Erythroblast (primary cell): ENCODE measurements at places on chromosomes 7 and 10.

DNA sequence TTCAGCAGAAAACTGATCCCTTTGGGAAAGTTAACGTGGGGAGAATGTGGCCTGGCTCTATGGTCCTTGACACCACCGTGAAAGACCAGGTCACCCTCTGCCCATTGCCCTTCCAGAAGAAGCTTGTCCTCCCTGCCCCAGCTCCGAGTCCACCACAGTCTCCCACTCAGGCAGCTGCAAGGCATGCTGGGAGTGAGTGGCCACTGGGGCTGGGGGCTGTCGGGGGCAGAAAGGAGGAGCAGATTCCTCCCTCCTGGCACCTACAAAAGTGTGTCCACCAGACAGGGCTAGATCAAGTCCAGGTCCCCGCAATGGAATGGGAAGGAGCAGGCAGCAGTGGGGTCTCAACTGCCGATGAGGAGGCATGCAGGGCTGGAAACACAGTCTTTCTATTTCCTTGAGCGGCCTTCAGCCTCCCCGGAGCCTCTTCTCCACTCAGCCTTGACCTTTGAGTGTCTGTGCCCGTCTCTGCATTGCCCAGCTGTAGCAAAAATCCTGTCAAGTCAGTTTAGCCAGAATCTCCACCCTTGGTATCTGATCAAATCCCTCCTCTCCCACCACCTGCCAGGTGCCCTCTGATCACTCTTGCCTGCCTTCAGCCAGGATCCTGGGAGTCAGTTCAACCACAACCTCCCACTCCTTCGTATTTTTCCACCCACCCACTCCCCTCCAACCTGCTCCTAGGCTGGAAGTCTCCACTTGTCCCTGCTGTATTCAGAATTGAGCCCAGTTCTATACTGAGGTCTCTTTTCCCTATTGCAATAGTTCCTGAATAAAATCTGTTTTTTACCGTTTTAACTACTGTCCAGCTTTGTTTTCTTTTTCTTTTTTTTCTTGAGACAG lies 6.9 kb upstream of the ZNF316 start:
- DNase-seq, result no peak

GRCh38 chr7:3955751-3956696 lies 655.0 kb downstream of the SDK1 start:
- no peak for DNase-seq

DNA sequence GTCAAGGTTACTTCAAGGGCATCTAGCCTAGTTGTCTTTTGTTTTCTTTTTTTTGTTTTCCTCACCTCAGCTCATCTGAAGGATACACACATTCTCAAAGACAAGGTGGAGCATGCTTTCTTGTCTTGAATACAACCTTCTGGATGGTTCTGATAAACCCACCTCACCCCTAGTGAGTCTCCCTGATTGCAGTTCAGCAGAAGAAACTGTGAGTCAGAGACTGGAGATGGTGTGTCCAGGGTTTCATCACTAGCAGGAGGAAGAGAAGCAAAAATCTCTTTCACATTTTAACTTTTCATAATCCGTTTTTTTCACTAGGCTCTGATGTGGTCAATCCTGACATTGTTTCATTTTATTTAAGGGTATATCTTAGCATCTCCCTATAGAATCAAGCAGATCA lies 143.0 kb upstream of the NRBF2 start:
- DNase-seq, result no peak

DNA sequence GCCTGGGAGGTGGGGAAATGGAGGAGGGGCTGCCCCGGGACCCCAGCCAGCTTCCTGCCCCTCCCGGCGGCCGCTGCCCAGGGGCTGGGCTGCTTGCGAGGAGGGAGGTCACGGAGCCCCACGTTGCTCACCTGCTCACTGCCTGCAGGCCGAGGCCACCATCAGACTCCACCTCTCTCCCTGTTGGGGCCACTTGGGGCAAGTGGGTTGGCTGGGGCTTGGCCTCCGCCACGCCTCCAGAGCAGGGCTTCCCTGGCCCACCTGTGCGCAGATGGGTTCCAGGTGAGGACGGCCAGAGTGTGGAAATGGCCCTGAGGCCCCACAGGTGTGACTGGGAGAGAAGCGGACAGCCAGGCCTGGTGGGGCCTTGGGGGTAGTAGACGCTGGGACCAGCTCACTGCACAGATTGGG lies 82.8 kb upstream of the DIP2C start:
- DNase-seq, result no peak

GRCh38 chr7:16365177-16365576 lies 56.2 kb downstream of the CRPPA start:
- no peak for DNase-seq

DNA sequence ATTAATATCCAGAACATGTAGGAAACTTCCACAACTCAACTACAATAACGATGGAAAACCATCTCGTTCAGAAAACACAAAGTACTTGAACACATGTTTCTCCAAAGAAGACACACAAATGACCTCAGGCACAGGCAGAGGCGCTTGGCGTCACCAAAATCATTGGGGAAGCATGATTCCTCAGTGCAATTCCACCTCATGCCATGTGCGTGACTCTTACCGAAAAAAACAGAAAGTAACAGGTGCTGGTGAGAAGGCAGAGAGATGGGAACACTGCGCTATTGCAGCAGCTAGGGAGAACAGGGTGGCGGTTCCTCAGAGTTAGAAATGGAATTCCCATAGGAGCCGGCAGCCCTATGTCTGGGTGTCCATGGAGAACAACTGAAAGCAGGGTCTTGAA lies 390.0 kb downstream of the DNAJB6 start:
- no peak for DNase-seq

DNA sequence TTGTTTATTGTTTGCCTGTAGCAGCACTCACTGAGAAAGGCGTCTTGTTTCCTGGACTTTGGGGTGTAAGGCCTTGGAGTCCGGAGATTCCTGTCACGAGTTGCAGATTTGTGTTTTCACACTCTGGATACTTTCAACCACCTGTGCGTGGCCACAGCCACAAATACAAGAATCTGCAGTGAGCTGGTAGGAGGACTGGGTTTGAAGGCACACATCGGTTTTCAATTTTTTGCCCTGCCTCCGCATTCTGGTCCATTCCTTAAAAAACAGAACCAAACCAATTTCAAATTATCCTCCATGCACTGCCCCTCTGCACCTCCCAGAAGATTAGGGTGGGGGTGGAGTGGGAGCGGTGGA lies 619 bp downstream of the EXOC4 start:
- DNase-seq, result peak; percentile 25

DNA sequence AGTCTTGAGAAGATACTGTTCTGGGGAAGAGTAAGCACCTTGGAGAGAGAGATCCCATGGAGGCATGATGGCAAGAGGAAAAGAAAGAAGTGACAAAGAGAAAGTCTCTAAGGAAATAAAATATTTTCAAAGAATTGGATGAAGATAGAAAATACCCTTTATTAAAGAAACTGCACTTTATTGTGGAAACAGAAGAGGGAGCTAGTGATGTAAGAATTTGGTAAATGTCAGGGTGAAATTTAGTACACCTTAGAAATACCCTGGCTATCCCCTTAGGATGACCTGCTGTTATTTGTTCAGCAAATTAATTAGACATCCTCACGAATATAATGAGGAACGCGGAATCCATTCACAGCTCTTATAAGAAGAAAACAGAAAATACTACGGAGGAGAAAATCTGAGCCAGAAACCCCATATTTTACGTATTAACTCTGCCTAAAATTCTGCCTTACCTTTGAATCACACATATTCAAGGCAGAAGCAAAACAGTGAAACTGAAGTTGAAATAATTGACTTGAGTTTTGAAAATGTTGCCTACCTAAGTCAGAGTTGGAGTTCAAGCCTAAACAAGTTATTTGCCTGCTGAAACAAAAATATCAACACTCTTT lies 90.7 kb downstream of the TFPI2 start:
- DNase-seq, result peak; percentile 9

- DNase-seq, result no peak
Observed at GRCh38 chr7:22885797-22886261, 63.2 kb upstream of the TOMM7 start.

GRCh38 chr7:52705768-52706167 lies 329.7 kb upstream of the POM121L12 start:
- DNase-seq, result no peak

GRCh38 chr10:133316266-133316665 lies 7.6 kb downstream of the ZNF511 start:
- DNase-seq, result peak; percentile 35

DNA sequence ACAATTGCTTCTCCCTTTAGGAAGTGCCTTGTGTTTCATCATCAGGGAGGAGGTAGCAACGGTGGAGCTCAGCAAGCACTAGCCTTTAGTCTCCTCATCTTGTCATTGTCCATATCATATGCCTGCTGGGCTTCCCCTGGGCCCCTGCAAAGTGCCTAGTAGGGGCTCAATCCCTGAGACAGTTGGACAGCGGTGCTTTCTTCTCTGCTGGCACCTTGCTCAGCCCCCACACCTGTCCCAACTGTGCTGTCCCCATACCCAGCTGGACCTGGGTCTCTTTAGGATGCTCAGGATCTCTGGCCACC lies 5.5 kb downstream of the SMARCD3 start:
- no peak for DNase-seq

- DNase-seq, result peak; percentile 15
Observed at GRCh38 chr7:143490717-143491306, 13.1 kb downstream of the TAS2R41 start.

DNA sequence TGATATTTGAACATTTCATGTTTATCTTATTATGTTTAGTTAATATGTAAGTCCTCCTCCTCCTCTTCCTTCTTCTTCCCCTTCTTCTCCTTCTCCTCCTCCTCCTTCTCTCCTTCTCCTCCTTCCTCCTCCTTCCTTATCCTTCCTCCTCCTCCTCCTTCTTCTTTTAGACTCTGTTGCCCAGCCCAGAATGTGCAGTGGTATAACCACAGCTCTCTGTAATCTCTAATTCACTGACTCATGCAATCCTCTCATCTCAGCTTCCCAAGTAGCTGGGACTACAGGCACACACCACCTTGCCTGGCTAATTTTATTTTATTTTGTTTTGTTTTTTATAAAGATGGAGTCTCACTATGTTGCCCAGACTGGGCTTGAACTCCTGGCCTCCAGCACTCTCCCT lies 83.4 kb upstream of the ODAD2 start:
- DNase-seq, result no peak

- no peak for DNase-seq
Observed at GRCh38 chr10:32459051-32459698, 13.2 kb downstream of the CCDC7 start.

- no peak for DNase-seq
Observed at GRCh38 chr10:132645247-132645530, 107.6 kb downstream of the INPP5A start.

GRCh38 chr7:1669954-1670893 lies at the start of gene ELFN1:
Gene ELFN1, plus strand, starts transcription at chr7:1670277. Its CDS starts 74,320 bp downstream, at chr7:1744597.
- no peak for DNase-seq

GRCh38 chr10:131947631-131948347 lies 33.9 kb downstream of the BNIP3 start:
- no peak for DNase-seq

DNA sequence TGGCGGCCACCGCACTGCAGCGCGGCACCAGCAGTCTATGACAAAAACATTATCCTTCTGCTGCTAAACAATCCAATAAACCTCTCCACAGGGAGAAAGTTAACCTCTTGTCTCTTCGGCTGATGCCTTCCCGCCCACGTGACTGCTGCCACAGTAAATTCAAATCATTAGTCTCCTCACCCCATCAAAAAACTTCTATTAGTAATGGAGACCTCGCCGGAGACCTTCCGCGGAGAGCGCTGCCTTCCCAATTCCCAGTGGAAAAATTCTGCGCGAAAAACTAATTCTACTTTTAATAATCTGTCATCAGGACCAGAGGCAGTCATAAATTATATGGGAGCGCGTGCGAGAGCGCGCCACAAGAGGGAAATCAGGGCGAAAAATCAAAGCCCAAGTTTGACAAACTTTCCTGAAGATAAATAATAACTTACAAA lies 90.0 kb upstream of the PAX2 start:
- no peak for DNase-seq

DNA sequence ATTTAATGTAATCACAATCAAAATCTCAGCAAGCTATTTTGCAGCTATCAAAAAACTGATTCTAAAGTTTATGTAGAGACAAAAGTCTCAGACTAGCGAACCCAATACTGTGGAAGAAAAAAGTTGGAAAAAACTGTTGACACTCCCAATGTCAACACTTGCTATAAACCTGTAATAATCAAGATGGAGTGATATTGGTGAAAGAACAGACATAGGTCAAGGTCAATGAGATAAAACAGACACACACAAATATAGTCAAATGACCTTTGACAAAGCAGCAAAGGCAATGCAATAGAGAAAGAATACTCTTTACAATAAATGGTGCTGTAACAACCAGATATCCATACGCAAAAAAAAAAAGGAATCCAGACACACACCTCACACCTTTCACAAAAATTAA lies 84.5 kb downstream of the ATE1 start:
- DNase-seq, result no peak

DNA sequence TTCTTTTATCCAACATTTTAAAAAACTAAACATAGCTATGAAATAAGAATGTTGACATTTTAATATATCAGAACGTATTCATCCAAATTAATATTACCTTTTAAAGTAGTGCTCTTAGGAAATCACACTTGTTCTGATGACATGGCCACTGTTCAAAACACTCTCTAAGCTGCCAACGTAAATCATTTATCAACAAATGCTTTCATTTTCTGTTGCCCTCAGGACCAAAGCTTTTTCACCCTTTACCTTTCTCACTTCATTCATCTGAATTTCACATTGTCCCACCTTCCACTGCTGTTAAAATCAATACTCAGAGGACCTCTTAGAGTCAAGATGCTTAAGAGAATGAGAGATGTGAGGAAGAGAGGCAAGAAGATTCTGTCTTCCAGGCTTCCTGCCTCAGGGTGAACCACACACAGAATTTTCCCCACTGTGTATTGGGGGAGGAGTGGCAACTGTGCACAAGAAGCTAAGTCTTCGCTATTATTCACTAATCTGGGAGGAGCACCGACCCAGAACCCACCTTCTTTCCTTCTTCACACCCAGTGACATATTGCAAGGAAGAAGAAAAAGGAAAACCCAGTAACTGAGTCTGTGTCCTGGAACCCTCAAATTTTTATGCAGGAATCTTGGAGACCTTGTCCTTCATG lies 21.0 kb downstream of the HIBADH start:
- no peak for DNase-seq

GRCh38 chr10:108363576-108363975 lies 1199.1 kb upstream of the SORCS1 start:
- peak; percentile 85 for DNase-seq

GRCh38 chr10:6070660-6071059 lies 8.5 kb upstream of the IL2RA start:
- no peak for DNase-seq

- DNase-seq, result no peak
Observed at GRCh38 chr7:27250557-27251070, 8.0 kb downstream of the EVX1 start.

DNA sequence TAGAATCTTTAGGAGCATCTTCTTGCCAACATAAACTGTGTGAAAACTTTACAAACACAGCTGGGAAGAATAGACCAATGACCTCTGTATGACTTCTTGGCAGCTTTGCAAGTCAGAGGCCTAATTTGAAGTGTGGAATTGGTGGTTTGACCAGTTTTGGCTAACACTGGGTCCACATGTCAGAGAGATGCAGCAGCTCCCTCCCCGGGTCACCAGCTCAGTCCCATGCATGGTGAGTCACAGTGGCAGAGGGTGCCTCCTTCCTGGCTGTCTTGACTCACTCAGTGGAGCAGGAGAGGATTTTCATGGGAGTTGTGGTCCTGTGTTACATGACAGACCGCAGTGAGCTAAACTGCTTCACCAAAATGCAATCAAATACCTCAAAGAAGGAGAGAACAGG lies 8.2 kb upstream of the STARD3NL start:
- DNase-seq, result no peak
